ENCODE measurements at places on chromosomes 6 and 20.

- DNase-seq: no peak
Observed at GRCh38 chr6:27667657-27668441, 194.9 kb upstream of the ZNF184 start.

GRCh38 chr6:157468054-157468453 is 87.1 kb downstream of the ZDHHC14 start:
- DNase-seq: no peak

GRCh38 chr6:169725125-169726048 is 1.1 kb upstream of the PHF10 start:
- no peak for DNase-seq

DNA sequence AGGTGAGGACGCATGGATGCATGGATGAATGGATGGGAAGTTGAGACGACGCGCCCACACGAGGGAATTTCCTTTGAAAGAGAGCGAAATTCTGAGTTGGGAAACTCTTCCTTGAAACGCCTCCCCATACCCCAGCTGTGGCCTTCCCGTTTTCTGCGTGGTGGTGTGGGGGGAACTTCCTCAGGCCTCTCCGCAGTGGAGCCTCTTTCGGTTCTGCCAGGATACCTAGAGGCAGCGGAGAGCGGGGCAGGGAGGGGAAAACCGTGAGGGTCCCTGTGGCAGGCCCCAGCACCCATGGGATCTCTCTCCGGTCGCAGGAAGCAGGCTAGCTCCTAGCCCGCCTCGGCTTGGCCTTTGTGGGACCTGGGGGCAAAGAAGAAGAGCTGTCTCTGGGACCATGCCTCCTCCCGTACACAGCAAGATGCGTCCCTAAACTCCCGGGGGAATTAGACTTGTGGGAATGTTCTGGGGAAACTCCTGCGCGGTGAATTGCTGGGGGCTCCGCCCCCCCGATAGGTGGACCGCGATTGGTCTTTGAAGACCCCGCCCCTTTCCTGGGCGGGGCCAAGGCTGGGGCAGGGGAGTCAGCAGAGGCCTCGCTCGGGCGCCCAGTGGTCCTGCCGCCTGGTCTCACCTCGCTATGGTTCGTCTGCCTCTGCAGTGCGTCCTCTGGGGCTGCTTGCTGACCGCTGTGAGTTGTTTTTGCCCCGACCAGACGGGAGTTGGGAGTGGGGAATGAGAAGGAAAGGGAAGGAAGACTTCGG is at the start of gene CD40:
CD40 (plus strand) TSS at position 611 of the 764 bp plus-strand sequence; CDS start at position 641, 30 bp downstream.
- DNase-seq: peak; percentile 62

DNA sequence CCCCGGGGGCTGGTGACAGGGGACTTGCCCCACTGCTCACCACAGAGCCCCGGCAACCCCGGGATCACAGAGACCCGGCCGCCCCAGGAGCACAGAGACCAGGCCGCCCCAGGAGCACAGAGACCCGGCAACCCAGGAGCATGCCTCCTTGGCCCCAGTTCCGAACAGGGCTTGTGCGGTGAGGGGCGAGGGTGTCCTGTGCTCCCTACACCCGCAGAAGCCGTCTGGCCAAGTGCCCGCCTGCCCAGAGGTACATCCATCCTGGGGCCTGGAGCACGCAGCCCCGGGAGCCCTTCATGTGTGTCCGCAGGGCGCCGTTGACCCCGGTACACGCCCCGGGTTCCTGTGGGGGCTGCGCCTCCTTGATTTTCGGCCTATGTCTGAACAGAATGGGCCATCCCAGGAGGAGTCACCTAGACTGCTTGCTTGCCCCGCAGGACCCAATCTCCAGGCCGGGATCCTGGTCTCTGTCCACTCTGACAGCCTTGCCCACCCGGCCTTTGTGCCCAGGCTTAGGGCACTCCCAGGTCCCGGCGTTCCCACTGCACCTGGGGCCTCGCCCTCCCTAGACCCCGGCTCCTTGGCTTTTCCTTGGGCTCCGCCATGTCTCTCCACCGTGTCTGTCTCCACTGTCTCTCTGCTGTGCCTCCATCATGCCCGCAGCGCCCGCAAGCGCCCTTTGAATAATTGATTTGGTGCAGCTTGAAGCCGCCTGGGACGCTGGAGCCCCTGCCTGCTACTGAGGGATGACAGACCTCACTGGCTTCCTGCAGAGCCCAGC is 219.8 kb downstream of the ERMARD start:
- no peak for DNase-seq

DNA sequence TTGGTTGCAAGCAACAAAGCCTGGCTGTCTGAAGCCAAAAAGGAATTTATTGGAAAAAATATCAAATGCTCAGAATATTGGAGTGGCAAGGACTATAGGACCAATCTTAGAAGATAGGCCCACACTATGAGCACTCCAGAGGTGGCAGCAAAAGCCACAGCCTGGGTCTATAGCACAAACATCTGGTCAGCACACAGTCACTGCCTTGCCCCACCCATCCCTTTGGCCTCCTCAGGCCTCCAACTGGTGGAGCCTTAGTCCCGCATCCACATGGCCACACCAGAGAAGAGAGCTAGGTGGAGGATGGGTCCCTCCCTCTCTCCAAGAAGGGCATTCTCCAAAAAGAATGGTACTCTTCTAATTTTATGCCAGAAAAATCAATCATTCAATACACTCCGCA is 14.0 kb downstream of the NUDT3 start:
- no peak for DNase-seq

GRCh38 chr20:6039766-6040165 is 14.1 kb downstream of the LRRN4 start:
- DNase-seq: no peak

DNA sequence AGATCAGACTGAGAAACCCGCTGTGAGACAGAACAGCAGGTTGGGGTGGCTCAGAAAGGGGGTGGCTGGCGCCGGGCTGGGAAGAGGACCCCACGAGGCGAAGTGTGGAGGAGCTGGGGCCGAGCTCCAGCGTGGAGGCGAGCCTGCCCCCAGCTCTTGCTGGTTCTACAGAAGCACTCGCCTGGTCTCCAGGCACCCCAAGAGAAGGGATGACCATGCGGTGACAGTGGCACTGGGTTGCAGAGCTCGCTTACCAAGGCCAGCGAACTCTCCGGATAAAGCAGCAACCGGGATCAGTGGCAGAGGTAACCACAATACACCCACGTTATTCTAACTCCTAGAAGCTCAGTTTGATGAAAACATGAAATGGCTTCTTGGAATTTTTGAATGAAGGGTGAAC is 26.5 kb downstream of the THBS2 start:
- DNase-seq: no peak

- DNase-seq: no peak
Observed at GRCh38 chr6:166977621-166978525, 21.3 kb upstream of the CEP43 start.

GRCh38 chr6:81568973-81569372 is 183.5 kb downstream of the TENT5A start:
- DNase-seq: no peak

- DNase-seq: no peak
Observed at GRCh38 chr20:24492031-24492607, 22.7 kb downstream of the SYNDIG1 start.

DNA sequence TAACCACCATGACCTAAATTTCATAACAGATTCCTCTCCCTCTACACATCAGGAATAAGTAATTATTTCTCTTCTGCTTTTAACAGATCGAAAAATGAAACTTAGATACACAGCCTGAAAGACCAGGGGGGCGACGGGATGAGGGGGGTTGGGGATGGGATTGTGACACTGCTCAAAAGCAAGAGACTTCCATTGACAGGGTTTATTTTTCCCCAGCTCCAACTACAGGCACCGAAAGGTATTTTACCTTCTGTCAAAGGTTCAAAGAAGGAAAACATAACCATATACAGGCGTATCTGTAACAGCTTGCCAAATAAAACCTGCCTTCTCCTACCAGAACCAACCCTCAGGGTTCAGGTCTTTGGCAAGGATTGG is 1.3 kb downstream of the EPHA7 start:
- DNase-seq: no peak

GRCh38 chr20:13355411-13355810 is 134.3 kb downstream of the ISM1 start:
- DNase-seq: no peak

DNA sequence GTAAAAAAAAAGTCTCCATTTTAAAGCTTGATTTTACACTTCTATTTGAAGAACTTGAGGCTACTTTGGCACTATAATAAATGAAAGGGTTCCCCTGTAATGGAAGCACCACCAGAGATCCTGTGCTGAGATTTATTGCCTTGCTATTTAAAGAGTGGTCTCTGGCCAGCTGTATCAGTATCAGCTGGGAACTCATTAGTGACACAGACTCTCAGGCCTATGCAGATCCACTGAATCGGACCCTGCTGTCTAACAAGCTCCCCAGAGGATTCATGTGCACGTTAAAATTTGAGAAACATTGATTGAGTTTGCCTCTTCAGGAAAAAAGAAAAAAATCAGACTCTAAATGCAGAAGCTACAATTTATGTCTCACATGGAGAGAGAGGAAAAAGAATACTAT is 299.9 kb upstream of the BMP2 start:
- DNase-seq: no peak

GRCh38 chr20:35048739-35049138 is 43.9 kb downstream of the TRPC4AP start:
- DNase-seq: no peak

- no peak for DNase-seq
Observed at GRCh38 chr20:8901237-8902025, 167.5 kb upstream of the PLCB4 start.

DNA sequence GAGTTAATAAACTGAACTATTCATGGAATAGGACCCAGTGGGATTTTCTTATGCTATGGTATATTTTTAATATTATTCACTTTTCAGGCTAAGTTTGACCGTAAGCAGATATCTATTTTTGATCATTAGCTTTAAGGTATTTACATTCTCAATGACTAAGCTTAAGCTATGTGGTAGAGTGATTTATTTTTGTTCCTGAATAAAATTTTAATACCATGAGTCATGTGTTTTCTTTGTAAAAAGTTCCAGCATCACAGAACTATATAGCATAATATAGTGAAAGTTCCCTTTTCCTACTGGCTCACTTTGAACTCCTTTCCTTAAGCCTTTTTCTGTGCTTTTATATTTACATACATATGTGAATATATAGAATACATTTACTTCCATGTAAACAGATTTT is 75.8 kb downstream of the BCKDHB start:
- DNase-seq: no peak

DNA sequence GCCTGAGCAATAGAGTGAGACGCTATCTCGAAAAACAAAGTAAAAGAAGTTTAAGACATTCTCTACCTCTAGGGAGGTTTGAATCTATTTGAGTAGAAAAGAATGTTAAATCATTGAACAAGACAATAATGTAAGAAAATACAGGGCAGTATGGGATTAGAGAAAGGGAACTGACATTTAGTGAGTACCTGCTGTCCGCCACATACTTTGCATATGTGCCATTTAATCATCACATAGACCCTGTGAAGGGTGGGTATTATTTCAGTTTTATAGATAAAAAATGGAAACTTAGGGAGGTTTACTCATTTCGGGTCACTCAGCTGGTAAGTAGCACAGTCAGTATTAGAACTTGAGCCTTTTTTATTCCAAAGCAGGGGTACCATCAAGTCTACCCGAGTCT is 31.4 kb downstream of the STK4 start:
- DNase-seq: no peak

DNA sequence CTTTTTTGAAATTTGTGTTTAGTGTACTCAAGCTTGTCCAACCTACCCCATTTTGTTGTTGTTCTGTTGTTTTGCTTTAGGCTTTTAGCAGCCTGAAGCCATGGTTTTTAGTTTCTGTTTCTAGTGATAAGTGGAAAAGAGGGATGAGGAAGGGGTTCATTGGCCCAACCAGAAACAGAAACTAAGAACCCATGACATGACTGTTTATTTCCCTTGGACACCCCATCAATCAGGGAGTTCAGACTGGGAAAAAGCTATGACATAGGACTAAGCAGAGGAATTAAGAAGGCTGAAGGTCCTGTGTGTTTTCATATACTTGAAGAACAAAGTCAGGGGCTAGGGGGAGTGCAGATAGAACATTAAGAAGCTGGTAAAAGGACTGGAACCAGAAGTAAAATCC is 194.5 kb upstream of the THEMIS start:
- no peak for DNase-seq

DNA sequence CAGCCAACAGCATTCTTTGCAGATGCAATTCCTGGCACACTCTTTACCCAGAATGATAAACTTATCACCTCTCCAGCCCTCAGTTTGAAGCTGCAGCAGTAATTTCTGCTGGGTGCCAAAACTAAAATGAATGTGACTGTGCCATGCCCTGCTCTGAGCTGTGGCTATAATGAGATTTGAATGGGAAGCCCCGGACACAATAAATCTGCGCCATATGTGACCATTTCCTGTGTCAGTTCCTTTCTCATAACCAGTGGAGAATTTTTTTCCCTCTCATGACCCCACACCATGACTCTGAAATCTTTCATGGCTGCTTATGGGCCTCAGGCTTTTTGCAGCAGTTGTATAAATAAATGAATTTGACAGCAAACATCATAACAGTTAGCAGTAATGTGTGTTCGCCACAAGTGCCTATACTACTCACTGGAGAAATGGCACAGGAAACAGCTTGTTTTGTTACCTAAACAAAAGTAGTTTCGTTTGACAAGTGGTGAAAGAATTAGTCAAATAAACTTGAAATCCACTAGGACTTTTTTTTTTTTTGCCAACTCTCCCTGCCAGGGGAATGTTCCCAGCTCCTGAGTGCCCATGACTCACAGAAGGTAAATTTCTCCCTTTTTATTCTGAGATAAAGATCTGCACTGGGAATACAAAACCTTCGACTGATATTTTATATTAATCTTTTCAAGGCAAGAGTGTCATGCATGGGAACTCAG is 408.4 kb downstream of the PKHD1 start:
- no peak for DNase-seq

- DNase-seq: peak; percentile 5
Observed at GRCh38 chr6:137341681-137342195, 122.6 kb upstream of the IFNGR1 start.

DNA sequence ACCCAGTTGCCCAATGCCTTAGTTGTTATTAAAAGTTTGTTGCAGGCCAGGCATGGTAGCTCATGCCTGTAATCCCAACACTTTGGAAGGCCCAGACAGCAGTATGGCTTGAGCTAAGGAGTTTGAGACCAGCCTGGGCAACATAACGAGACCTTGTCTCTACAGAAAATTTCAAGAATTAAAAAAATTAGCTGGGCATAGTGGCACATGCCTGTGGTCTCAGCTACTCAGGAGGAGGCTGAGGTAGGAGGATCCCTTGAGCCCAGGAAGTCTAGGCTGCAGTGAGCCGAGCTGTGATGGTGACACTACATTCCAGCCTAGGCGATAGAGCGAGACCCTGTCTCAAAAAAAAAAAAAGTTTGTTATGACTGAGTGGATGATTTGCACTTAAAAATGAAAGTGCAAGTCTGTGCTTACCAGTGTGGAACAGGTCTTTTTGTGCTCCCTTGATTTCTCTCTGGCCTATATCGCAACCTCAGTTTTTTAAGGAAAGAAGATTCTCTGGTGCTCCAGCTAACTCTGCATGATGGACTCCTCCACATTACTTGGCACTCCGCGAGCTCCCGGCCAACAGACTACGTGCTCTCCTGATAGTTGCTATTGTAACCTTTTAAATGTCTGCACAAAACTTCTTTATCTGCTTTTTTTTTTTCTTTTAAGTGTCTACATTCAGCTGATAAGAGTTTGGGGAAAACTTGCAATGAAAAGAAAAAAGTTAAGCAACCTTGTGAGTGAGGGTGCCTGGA is 22.1 kb downstream of the ZKSCAN3 start:
- DNase-seq: no peak
